Stimulated activated CD4-positive, alpha-beta T cell treated with anti-CD3 and anti-CD28 coated beads, Interleukin-2, amount 100 ng/mL, for 24 hours (primary cell): ENCODE measurements at places on chromosomes 5 and 9.
A peak's percentile ranks its signal among the peaks of the same experiment; 100 is the strongest.

GRCh38 chr9:78001946-78002731 is 29.5 kb downstream of the GNAQ start:
- DNase-seq, result no peak

GRCh38 chr5:139374909-139375308 is 8.2 kb downstream of the SLC23A1 start:
- DNase-seq, result no peak

DNA sequence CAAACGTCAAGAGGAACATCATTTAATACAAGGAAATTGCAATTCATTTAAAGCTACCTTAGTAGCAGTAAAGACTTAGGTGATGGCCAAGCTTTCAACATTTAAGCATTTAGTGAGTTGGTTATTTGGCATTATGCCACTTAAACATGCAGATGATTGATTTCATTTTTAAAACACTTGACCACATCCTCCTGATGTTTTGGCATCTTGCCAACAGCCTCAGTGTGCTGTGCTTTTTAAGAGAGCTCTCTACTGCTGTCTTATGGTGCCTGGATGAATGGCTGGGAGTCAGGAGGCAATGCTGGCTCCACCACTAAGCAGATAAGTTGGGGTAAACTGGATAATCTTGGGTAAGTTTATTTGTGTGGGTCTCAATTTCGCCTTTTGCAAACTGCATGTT is 364.5 kb downstream of the MAN2A1 start:
- DNase-seq, result peak; percentile 55

DNA sequence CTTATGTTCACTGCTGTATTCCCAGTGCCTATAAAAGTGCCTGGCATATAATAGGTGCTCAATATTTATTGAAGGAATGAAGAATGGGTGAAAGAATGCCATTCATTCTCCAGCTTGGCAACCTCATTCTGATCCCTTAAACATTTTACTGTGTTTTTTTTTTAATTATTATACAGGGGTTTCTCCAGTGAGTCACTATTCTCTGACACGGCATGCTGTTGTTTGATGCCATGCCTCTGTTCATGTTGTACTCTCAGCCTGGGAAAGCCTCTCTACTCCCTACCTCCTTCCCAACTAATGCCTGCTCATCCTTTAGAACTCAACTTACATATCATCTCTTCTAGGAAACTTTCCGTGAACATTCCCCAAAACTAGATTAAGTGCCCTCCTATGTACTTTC is 70.2 kb upstream of the PHF24 start:
- DNase-seq, result no peak

DNA sequence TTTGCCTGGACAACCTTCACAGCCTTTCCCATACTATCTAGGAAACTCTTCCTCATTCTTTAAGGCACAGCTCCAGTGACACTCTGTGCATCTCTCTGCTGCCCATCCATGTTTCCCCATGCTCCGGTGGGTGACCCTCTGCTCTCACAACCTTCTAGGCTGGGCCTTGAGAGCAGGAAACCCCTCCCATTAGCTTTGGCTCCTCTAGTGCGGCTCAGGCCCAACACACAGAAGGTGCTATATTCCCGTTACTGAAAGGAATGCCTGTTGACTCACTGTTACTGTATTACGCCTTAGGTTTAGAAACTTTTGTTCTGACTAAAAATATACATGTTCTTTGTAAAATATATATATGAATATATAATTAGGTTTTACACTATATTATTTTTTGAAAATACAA is 8.1 kb upstream of the CCL28 start:
- DNase-seq, result no peak
